ENCODE measurements at places on chromosomes 5 and 9.

- DNase-seq: no peak
These were observed 125.3 kb upstream of the MEF2C start for GRCh38 chr5:89008291-89008690.

- DNase-seq: no peak
These were observed 72.5 kb upstream of the PANK3 start for GRCh38 chr5:168651648-168652047.

DNA sequence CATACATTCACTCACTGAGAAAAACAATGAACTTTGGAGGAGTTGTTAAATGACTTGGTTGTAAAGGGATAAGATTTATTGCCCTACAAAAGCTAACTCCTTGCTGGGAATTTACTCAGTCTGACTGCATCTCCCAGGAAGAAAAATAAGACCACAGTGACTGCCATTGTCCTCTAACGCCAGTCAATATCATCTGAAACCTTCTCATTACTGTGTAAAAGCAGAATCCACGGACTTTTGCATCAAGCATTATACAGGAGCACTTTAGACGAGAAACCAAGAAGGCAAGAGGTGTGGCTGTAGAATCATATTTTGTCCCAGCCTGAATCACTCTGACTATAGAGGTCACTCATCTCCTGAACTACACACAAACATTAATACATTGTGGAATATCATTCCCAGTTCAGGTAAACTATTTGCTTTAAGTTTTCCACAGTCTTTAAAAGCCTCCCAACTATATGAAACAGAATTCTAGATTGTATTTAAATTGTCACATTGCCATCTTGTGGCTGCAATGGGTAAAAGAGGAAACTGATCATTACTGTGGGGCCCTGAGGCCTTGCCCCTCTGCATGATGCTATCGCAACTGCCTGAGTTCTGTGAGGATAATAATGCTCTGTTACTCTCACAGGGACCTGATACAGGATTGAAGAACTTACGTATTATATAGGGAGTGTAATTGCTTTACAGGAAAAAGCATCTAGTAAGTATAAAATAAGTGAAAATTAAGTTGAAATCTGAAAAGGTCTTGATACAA is 142.9 kb downstream of the SLCO4C1 start:
- DNase-seq: no peak

GRCh38 chr5:55933377-55934114 is 61.2 kb downstream of the IL6ST start:
- no peak for DNase-seq

- no peak for DNase-seq
These were observed 65.9 kb downstream of the OTULIN start for GRCh38 chr5:14730466-14730865.

- no peak for DNase-seq
These were observed 149.3 kb upstream of the MPDZ start for GRCh38 chr9:13428766-13429165.

DNA sequence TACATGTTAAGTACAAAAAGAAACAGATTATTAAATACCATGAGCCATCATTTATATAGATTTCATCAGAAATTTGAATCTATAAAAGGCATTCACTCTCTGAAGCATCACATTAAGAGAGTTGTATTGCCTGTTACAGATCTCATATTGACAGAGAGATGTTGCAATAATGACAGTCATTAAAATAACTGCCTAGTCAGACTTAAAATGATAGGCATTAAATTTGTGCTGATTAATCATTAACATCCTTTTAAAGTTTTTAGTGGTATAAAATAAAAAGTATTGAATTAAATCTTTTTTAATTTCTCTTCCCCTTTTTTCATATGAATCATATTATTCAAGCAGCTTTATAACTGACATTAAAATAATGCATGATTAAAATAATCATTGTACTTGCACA is 404.9 kb upstream of the FAM174A start:
- DNase-seq: no peak

Measured in stimulated activated CD4-positive, alpha-beta T cell treated with anti-CD3 and anti-CD28 coated beads, Interleukin-15, amount 100 ng/mL, for 48 hours (primary cell).